ENCODE measurements at places on chromosomes 7 and 10. TPM values are rescaled to one million over a fixed set of nuclear protein-coding genes. Genes with fewer than 3 reads are reported as not detected.

Gene C10orf67
- not detected for total RNA-seq

Gene CHST15
- total RNA-seq, result 2.7 TPM

Gene ZC3HAV1L
- total RNA-seq, result 7.0 TPM

Gene GLI3
- 2.2 TPM for total RNA-seq

Gene GPR26
- total RNA-seq, result not detected

Gene MRPS17
- total RNA-seq, result 14.7 TPM

DNA sequence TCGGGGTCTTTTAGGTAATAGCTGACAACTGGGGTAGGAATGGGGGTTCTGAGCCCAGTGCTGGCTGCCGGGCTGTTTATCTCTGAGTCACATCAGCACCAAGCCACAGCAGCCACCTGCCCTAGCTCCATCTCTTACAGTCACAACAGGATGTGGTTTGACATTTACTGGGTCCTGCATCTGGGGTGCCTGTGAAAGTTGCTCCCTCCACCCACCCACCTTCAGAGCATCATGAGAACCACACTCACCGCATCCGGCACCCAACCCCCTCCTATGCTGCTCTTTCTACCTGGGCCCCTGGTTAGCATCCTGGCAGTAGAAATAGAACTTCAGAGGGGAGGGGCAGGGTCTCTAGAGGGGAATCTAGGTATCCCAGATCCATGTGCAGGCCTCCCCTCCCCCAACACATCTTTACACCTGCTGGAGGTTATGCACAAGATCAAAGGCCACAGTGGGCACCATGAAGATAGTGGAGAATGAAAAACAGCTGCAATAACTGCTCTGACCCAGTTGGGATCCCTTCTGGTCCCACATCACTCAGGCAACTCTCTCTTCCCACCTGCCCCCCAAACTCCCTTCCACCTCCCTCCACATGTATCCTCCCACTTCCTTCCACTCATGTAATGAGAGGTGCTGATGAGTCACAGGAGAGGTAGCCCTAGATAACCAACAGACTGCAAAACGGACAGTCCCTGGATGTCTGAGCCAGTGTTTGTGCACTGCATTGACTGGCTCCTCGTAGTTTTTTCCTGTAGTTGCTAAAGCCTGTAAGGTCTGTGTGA lies 38.2 kb downstream of the PRSS2 start:
- DNase-seq, result peak; percentile 35

DNA sequence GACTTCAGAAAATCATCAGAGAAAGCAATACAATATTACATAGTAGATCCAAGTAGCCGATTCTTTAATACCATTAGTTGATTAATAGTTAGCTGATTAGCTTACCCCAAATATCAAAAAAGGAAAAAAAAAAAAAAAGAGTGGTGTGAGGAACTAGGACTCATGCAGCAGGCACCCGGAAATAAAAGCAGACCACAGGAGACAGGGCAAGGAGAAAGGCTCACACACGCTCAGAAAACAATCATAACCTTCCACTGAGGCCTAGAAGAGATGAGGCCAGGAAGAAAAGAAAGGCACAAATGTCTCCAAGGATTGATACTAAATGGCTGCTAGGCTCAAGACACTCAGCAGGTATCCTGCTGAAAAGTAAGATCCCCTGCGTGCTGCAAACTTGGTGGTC lies 25.9 kb downstream of the TRDMT1 start:
- DNase-seq, result no peak

- DNase-seq, result no peak
Observed at GRCh38 chr7:80127412-80128160, 7.0 kb upstream of the GNAI1 start.

DNA sequence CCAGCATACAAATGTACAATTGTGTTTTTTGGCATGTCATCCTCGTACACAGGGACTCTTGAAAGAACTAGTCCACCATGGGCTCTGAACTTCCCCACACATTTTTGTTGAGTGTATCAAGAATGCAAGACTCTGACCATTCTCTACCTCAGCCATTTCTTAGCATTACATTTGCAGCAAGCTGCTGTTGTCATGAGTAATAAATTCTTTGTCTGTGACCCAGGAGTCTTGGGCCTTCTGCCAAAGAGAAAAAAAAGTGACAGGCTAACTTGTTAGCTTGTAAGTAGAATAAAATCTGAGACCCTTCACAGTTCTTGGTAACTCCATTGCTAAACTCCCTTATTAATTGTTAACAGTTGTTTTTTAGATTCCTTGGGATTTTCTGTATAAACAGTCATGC lies 542.3 kb upstream of the MBL2 start:
- DNase-seq, result no peak

GRCh38 chr10:103648251-103648635 lies 154.7 kb downstream of the NEURL1 start:
- DNase-seq, result no peak

- no peak for DNase-seq
Observed at GRCh38 chr10:47237316-47238260, 62.4 kb upstream of the GDF10 start.

DNA sequence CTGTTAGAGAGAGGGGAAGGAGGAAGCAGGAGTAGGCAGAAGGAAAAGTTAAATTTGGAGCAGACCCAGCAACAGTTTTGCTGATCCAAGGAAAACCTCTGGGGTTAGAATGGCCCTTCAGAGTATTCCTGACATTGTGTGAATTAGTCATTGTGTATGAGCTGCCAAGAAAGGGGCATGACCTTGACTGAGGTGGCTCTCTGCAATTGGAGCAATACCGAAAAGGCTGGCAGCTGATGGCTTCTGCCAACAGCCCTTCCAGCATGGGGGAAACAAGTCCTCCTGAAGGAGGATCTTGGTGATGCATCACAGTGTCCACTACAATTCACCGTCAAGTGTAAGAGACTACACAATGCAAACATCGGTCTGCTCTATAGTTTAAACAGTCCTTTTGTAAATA lies 20.6 kb upstream of the WASL start:
- no peak for DNase-seq

- DNase-seq, result no peak
Observed at GRCh38 chr10:31768467-31768866, 160.2 kb downstream of the ARHGAP12 start.

- DNase-seq, result no peak
Observed at GRCh38 chr10:24513155-24513554, 210.5 kb downstream of the ARHGAP21 start.

GRCh38 chr7:151806952-151807775 lies 69.8 kb downstream of the PRKAG2 start:
- no peak for DNase-seq

DNA sequence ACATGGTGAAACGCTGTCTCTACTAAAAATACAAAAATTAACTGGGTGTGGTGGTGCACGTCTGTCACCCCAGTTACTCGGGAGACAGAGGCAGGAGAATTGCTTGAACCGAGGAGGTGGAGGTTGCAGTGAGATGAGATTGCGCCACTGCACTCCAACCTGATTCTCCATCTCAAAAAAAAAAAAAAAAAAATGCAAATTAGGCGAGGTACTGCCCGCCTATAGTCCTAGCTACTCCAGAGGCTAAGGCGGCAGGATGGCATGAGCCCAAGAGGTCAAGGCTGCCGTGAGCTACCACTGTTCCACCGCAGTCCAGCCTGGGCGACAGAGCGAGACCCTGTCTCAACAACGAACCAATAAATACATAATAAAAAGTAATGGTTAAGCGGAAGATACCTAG lies 1.1 kb upstream of the EIF4H start:
- peak; percentile 52 for DNase-seq

All from left colon (tissue), 2 donors.